ENCODE measurements at places on chromosomes 7 and 10.

- DNase-seq = no peak
These were observed 99.3 kb upstream of the DDC start for GRCh38 chr7:50664461-50664922.

- DNase-seq = no peak
These were observed 70.6 kb upstream of the RHEB start for GRCh38 chr7:151590071-151590849.

- DNase-seq = no peak
These were observed 346.2 kb upstream of the AOAH start for GRCh38 chr7:37070471-37070870.

GRCh38 chr7:50359258-50359994, 54.9 kb downstream of the IKZF1 start:
- no peak for DNase-seq

- no peak for DNase-seq
These were observed 38.9 kb upstream of the GDF10 start for GRCh38 chr10:47261121-47261520.

DNA sequence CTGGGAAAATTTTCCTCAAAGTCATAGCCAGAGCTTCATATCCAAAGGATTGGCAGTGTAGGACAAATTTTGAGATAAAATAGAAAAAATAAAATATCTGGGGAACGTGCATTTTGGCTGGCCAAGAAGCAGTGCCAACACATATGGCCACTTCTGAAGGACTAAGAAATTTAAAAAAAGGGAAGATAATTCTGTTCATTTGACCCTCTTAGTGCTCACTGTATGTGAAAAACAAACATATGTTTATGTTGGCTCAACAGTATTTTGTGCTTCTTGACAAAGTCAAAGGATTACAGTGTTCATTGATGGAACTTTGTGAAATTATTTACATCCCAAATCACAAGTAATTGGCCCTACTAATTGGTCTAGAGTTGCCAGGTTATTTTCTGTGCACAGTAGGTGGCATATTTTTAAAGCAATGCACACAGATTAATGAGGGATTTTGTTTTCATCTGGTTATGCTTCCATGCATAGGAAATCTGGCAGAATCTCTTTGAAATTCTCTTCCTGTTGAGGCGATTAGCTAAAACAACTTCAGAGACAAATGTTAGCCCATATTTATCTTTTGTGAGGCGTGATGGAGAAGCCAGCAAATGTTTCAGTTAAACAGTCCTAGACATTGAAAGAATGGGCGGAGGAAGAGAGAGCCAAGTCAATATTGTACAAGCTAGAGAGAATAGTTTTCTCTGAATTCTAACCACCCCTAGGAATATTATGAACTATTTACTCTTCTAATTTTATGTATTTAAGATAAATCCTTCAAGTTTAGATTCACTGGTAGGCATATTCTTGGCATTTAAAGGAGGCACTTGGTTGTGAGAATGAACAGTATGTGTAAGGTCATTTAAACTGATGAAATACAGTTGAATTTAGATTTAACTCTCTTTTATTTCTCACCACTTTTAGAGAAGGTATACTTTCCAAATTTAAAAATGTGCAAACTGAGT, 237.7 kb upstream of the MBL2 start:
- no peak for DNase-seq

- DNase-seq = no peak
These were observed 638.2 kb upstream of the FZD8 start for GRCh38 chr10:36280321-36280741.

DNA sequence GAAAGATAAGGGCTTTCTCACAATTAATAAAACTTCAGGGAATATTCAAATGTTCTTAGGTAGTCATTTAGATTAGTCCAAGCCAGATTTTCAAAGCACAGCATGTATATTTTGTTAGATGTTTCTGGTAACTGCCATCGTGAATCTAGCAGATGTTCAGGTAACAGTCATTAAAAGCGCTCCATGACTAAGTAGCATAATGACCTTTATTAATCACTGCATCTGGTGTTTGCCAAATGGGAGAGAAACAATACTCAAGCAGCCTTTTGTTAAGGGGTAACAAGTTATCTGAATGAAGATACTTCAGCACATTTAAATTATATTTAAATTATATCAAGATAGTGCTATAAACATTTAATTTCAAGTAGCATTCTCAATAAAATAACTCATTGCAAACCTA, 47.5 kb downstream of the USP6NL start:
- no peak for DNase-seq

- DNase-seq = no peak
These were observed 73.8 kb downstream of the OSBPL3 start for GRCh38 chr7:24905996-24906770.

- DNase-seq = no peak
These were observed 75.2 kb upstream of the LAMB4 start for GRCh38 chr7:108205311-108205710.

GRCh38 chr10:71562904-71563303, 156.7 kb downstream of the C10orf105 start:
- DNase-seq = no peak

DNA sequence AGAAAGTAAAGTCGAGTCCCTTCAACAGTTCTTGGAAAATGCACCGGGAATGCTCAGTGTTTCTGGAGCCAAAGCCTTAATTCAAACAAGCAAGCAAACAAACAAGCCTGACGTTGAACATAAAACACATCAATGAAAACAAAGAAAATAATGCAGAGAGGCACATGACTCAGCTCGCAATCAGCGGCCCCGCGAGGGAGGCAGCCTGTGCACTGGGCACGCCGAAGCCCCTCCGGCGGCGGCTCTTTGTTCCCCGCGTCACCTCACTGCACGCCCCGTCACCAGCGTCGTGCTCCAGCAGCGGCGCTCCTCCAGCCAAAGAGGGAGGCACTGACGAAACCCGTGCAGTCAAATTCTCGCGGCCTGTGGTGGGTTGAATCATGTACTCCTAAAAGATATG, 151.5 kb downstream of the DNAJB6 start:
- no peak for DNase-seq

- no peak for DNase-seq
These were observed 896.1 kb downstream of the CNTNAP2 start for GRCh38 chr7:147012666-147013065.

DNA sequence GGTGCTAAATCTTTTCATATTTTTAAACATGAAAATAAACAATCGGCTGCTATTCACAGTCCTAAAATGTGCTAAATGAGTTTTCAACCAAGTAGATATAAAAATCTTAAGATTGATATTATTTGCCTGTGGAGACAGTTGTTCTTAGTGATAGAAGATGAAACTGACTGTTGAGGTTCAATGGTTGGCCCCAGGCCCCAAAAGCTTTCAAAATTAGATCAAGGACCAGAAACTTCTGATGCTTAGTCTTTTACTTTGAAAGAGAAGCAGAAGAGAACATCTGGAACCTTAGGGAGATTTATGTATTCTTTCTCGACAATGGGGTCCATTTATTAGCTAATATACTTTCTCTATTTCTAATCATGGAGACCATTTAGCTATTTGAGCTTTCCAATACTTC, 155.8 kb downstream of the REEP3 start:
- no peak for DNase-seq

GRCh38 chr7:12028508-12028907, 182.6 kb upstream of the TMEM106B start:
- no peak for DNase-seq

DNA sequence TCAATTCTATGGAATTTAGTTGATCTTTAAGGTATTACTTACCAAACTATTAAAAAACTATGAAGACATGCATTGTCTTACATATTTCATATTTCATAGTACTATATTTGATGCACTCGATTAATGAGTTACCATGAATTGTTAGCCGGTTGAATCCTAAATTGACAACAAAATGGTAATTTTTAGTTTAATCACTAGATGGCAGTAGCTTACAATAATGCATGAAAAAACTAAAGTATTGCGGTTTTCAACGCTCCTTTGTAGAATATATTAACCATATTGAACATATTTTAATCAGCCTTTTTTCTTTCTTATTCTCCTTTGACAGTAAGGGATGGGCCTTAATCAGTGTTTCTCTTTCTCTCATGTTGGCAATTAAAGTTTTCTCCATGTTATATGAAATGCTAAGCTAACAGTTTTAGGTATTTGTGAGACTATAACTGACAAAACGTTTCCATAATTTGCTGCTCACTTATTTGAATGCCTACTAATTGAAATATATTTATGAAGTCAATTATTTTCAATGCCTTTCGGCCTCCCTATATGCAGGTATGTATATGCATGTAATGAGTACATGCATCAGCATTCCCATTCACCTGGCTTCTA, 48.5 kb upstream of the ARL4A start:
- DNase-seq = peak; percentile 4

GRCh38 chr7:102125127-102125596, 161.5 kb upstream of the SH2B2 start:
- no peak for DNase-seq

- no peak for DNase-seq
These were observed 107.4 kb downstream of the CLEC2L start for GRCh38 chr7:139630643-139631519.

DNA sequence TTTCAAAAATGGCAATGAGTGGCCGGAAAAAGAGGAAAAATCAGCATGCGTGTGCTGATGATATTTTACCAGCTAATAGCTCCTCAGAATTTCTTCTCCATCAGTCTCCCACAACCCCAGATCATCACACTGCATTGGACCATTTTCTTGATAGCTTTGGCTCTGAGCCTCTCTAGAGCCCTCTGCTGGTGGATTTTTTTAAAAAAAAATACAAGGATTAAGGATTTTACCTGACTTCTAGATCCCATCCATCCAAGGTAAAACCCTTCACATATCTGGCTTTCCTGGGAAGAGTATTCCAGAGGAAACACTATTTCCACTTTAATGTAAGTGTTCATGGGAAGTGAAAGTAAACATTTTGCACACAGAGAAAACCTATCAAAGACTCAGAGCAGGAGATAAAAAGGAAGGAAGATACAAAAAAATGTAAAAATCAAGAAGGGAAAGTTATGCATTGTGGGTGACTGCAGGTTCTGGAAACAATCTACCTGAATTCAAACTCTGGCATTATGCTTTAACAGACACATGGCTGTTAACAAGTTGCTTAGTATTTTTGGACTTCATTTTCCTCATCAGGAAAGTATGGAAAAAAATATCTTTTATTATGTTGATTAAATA, 380.9 kb downstream of the LRRTM3 start:
- no peak for DNase-seq

DNA sequence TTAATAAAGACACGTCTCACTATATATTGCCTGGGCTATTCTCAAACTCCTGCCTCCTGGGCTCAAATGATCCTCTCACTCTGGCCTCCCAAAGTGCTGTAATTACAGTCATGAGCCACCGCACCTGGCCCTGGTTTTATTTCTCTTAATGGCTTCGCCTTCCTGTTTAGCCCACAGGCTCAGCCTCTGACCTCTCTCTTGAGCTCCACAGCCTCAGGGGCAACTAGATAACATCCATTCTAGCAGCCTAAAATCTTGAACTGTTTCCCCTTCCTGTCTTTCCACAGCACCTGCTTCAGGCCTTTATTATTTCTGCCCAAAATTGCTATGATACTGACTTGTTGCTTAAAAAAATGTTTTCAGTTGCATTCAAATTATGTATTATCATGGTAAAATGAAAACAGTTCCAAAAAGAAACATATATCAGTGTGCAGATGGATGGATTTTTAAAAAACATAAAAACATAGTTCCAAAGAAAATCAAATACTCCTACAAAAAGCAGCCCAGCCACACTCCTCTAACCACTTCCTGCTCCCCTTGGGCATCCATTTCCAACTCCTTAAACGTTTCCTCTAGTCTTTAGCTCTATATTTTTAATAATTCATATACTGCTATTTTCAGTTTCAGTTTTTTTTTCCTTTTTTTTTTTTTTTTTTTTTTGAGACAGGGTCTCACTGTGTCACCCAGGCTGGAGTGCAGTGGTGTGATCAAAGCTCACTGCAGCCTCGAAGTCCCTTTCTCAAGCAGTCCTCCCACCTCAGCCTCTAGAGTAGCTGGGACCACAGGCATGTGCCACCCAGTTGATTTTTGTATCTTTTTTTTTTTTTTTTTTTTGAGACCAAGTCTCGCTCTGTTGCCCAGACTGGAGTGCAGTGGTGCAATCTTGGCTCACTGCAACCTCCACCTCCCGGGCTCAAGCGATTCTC, 5.1 kb upstream of the BAZ1B start:
- no peak for DNase-seq

DNA sequence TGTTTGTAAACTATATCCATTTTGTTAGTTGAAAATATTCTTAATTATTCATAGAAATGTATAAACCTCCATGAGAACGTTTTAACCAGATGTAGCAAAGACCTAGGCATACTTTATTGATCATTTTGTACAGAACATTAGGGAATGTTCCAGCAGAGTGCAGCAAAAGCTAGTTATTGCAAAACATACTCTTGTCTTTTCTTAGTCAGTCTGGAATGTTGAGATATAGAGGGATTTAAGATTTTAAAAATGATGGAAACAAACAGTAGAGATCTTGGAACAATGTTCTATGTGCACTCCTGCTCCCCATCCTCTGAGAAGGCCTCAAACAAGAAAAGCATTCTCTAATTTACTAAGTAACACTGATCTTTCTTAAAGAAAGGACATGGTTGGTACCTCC, 292.1 kb downstream of the BBS9 start:
- DNase-seq = no peak

- DNase-seq = no peak
These were observed 237.5 kb upstream of the MKLN1 start for GRCh38 chr7:131090188-131090587.

DNA sequence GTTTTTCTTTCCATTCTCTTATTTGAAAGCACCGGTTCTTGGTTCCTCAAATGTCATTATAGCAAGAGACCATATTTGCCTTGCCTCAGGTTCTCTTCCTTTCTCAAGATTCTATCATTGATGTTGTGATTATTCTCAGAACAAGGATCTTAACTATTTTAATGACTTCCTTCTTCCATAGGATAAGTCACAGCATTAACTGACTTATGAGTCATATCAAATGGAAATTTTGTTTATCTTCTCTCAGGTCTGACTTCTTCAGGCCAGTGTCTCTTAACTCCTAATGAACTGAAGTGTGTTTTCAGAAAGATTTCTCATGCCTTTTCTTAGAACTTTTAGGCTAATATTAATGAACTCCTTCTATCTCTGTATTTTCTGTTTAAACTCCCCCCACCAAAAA, 794.6 kb upstream of the LRRN3 start:
- no peak for DNase-seq

GRCh38 chr10:30831426-30831825, 200.2 kb downstream of the ZNF438 start:
- DNase-seq = no peak

DNA sequence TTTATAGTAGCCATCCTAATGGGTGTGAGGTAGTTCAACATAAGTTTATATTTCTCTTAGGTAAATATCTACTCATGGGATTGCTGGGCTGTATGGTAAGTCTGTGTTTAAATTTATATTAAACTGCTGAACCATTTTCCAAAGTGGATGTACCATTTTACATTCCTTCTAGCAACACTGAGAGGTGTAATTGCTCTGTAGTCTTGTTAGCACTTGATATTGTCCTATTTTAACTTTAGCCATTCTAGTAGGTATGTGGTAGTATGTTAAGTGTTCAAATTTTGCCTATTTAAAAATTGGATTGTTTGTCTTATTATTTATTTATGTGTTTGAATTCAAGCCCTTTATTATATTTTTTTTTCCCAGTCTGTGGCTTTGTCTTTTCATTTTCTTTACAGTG, 2.6 kb upstream of the HPS1 start:
- DNase-seq = no peak

GRCh38 chr10:59631237-59631636, 78.4 kb downstream of the SLC16A9 start:
- no peak for DNase-seq
